ENCODE measurements at places on chromosomes 12 and 14.
A peak's percentile ranks its signal among the peaks of the same experiment; 100 is the strongest.

DNA sequence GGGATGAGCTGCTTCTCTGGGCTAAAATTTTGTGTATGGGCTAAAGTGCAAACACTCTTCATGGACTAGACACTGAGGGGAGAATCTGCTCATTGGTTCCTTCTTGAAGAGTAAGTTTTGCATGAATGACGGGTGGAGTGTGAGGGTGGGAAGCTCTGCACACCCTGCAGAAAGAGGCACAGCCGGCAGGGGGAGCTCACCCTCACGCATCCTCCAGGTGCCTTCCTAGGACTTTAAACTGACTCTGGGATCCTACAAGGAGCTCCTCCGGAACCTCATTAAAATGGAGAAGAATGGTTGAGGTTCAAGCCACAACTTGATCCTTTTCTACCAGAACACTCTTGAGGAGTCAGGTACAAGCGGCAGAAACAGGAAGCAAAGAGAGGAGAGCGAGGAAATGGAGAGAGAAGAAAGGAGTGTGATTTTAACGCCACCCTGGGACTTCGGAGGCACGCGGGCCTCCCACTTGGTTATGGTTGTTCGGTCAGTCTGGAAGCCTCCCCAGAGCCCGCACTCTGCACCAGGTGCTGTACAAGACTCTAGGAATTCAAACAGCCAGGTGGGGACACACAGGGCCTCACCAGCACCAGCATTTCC is 87.5 kb downstream of the SETD3 start:
- peak; percentile 23 for DNase-seq

DNA sequence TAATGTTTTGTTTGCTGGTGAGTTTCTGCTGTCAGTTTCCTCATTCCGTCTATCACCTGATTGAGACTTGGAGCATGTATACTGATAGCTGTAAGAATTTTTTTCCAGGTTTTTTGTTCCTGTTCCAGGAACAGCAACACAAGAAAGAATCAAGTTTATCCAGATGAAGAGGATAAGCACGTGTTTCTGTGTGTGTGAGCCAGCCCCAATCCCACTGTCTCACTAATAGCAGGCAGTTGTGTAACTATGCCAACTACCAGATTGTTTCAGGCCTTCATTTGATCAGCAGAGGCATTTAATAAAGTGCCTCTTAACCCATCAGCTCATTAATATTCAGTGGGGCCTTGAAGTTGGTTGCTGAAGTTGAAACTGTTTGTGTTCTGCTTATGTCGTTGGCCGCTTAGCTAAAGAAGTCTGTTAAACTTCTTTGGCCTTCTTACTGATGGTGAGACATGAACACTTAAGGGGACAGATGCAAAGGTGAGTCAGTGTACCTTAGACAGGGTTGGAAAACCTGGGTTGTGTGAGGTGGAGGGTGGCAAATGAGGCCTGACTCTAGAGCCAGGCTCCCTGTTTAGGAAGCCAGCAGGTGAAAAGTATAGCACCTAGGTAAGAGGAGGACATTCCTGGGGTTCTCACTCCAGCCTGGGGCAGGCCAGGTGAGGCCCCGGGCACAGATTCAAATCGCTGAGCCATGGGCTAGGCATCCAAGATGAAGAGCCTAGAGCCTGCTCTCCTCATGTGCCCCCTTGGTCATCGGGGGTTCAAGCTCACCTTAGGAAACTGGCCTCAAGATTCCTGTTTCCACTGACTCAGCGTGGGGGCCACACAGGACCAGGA is 3.7 kb downstream of the ANKRD13A start:
- peak; percentile 50 for DNase-seq

DNA sequence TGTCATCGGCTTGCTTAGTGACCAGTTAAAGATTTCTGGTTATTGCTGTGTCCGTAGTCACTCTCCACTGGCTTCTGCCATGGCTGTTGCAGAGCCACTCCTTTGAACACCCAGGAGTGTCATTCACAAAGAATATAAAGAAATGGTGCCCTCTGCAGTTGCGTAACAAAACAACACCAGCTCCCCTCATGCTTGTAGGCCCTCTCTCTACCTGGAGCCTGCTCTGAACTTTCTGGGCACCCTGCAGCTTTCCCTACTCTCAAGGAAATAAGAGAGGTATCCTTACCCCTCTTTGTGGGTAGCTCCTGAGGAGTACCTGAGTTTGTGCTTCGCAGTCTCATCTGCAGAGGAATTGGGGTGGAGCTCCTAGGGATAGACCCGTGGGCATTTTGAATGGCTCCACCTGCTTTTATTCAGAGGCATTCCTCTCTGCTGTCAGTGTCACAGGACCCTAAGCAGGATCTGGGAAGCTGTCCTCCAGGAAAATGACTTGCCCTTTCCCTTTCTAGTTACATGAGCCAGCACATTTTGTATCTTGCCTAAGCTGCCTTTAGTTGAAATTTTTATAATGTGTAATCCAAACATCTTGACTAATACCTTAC is 97.2 kb upstream of the TMEM260 start:
- DNase-seq = peak; percentile 6

GRCh38 chr14:65940056-65940735 is 527.7 kb downstream of the FUT8 start:
- no peak for DNase-seq

- DNase-seq = no peak
Observed at GRCh38 chr12:28457785-28458184, 267.5 kb downstream of the CCDC91 start.

DNA sequence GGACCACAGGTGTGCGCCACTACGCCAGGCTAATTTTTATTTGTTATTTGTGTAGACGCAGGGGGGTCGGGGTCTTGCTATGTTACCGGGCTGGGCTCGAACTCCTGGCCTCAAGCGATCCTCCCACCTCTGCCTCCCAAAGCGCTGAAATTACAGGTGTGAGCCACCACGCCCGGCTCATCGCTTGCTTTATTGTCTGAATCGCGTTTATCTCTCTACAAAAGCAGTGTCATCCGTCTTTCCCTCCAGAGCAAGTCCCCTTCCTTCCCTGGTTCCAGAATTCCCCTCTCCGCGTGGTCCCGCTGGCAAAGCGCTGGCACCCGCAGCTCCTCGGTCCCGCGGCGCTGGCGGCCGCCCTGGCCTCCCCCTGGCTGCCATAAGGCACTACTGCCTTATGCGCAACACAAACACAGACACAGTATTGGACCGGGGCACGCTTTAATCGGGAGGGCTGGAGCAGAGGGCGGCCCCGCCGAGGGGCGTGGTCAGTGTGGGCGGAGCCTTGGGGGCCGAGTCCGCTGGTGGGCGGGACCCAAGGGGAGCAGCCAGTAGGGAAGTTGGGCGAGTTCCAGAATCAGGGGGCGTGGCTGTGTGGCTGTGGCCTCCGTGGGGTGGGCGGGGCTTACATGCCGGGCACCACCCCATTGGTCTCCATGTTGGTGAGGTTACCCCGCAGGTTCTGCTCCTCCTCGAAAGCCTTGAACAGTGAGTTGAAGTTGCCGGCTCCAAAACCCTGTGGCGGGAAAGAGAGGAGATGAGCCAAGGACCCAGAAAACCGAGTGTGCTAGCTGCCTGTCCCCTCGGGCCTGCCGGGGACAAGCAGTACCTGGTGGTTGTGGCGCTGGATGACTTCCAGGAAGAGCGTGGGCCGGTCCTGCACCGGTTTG is 19.3 kb downstream of the HPD start:
- peak; percentile 98 for DNase-seq

GRCh38 chr12:913919-914698 is 35.4 kb downstream of the RAD52 start:
- DNase-seq = peak; percentile 62

- DNase-seq = no peak
Observed at GRCh38 chr14:71890541-71890940, 41.7 kb upstream of the RGS6 start.

GRCh38 chr14:99627510-99628381 is 17.2 kb upstream of the HHIPL1 start:
- no peak for DNase-seq

- peak; percentile 80 for DNase-seq
Observed at GRCh38 chr12:107748472-107748871, 12.5 kb downstream of the PRDM4 start.

GRCh38 chr12:82406651-82407050 is 48.3 kb downstream of the METTL25 start:
- DNase-seq = no peak

DNA sequence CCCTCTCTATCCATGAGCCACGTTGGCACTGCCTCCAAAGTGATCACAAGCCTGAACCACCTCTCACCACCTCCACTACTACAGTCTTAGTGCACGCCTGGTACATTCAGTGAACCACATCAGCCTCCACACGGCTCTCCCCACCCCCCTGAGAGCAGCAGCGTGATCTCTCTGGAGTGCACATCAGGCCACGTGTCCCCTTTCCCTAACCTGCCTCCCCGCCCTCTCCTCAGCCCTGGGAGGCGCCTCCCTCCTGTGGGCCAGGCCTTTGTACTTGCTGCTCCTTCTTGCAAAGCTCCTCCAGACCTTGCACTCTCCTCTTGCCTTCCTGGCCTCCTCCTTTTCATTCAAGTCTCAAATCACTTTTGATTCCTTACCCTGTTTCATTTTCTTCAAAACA is 49.8 kb downstream of the SLC6A12 start:
- no peak for DNase-seq

DNA sequence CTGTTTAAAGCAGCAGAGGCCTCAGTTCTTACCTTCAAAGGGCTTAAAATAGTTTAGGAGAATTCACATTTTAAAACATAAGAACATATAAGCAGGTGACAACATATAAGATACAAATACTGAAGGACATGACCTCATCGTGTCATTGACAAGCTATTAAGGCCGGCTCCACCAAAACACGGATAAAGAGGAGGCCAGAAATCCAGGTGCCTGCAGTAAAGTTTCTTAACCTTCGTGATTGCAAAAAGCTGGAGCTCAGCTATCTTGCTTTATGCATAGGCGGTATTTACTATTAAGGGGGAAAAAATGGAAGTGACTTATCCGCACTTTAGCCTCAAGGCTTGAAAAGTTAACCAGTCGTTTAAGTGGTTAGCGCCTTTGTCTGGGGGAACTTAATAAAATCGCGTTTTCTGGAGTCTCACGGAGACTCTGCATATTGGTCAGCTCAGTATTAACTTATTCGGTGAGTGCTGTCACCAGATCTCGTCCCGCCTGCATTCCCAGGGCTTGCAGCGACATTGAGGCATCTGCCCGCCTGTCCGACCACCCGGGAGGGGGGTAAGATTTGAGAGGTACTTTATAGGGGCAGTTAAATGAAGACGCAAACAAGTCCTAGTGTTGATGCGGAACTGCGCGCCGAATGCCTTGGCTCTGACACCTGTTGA is 1.1 kb upstream of the SP1 start:
- no peak for DNase-seq

GRCh38 chr12:49794811-49795653 is 33.2 kb downstream of the NCKAP5L start:
- DNase-seq = no peak

DNA sequence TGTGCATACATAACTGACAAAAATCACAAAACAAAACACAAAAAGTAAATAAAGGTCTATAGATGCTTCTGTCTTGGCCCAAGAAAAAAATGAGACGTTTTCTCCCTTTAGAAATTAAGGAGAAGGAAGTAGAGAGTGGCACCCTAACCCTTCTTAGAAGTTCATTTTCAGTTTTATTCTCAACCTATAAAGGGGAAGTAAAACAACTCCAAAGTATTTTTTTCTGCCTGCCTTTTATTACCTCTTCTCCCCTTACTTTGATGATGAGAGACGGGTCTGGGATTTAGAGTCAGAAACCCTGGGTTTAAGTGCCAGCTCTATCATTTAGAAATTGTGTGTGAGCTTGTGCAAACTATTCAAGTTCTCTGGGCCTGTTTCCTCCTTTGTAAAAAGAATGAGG is 2.8 kb downstream of the PRIM1 start:
- no peak for DNase-seq

DNA sequence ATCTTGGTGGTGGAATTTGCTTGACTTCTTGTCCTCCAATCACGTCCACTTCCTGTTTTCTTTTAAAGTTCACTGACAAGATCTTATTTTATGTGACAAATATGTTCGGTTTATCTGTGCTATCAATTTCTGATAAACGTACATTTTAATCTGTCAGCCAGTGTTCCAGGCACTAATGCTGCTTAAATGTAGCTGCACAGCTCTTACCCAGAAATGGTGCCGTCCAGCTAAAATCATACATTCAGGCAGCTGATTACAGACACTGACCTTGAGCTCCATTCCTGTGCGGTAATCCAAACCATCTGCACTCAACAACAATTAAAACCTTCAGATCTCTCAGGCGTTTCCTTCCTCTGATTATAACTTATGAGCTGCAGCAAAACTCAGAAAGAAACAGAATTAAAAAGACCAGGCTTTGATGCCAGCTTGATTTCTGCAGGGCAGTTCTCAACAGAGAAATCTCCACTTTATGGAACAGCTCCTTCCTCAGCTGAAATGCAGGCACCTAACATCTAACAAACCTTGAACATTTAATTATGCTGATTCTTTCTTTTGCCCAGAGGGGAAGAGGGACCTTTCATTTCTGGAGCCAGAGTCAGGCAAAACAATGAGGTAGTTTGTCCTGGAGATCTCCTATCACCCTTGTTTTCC is 26.4 kb upstream of the RASSF3 start:
- peak; percentile 41 for DNase-seq

GRCh38 chr14:30317729-30318128 is 241.2 kb upstream of the G2E3 start:
- no peak for DNase-seq

GRCh38 chr12:119624966-119625365 is 31.4 kb downstream of the TMEM233 start:
- DNase-seq = peak; percentile 5

DNA sequence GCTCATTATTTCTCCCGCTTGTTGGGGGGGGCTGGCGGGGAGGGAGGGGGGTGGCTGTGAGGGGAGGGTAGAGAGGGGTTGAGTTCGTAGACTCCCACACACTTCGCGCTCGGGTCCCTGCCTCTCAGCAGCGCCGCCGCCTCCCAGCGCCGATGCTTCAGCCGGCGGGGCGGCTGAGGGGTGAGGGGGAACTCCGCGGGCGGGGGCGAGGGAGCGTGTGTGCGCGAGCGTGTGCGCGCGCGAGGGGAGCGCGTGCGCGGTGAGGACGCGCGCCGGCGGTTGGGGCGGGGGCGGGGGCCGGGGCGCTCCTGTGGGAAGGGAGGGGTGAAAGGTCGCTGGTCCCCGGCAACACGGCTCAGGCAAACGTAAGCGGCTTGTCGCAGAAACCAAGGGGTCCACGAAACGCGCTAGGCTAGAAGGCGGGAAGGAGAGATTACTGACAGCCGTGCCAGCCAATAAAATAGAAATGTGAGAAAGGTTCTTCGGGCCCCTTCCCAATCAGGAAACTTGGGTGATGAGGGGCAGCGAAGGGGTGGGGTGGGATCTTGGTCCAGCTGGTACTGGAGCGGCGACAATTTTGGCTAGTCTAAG is 343 bp upstream of the NOVA1 start:
- peak; percentile 93 for DNase-seq

DNA sequence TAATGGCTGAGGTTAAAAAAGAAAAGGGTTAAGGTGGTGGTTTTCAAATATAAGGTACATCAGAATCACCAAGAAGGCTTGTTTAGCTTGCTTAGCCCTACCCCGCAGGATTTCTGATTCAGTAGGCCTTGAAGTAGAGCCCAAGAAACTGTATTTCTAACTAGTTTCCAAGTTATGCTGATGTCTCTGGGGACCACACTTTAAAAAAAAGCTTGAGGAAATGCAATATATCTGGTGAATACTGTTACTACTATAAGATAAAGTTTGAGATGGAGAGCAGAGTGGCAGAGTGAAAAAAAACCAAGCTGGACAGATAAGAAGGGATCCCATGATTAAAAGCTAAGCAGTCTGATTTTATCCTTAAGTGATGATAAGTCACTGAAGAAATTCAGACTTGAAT is 18.3 kb upstream of the GXYLT1 start:
- no peak for DNase-seq
